ENCODE measurements at places on chromosomes 1 and 21. TPM values are rescaled to one million over a fixed set of nuclear protein-coding genes. Genes with fewer than 3 reads are reported as not detected.

DNA sequence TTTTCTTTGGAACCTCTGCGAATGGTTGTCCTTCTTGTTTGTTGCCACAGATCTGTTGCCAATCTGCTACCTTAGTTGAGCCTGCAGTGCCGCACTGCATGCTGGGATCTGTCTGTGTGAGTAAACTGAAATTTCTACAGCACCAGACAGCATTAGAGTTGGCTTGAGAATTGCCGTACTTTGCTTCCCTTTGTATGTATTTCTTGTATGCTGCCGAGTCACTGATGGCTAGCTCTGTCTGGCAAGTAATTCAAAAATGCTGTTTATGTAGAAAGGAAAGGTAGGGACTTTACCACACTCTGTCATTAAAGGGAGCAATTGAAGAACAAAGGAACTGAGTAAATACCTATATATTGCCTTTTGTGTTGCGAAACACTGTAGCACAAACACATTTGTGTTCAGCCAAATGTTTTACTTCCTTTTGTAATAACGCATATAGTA is 857.4 kb downstream of the USP25 start:
- DNase-seq, result no peak

The SLC2A5 gene
- not detected for total RNA-seq

- DNase-seq, result no peak
Observed at GRCh38 chr1:53547231-53547790, 88.1 kb downstream of the DMRTB1 start.

DNA sequence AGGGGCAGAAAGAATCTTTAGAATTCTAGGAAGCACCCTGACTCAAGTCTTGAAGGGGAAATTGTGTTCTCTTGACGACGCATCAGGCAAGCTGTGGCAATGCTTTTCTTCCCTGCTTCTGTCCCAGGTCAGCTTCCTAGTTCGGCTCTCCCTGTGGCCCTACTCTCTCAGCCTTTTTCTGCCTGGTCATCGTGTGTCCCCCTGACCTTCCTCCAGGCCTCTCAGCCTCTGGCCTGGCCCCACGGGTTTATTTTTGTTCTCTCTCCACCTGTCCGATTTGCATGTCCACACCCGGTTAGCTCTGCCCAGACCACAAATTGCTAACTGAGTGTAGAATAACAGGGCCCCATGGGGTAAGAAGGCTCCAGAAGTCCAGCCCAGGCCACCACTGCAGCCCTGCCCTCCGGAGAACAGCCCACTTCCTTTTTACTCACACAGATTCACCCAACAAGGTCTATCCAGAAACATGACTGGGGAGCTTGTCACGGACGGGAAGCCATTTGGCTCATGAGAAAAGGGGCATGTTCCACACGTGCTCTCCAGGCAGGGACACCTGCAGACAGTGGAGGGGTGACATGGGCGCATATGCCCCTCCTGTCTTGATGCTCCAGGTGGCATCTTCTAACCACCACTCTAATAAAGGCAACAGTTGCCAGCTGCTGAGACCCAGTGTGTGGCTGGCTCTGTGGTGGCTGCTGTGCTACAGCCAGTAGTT is 9.8 kb downstream of the KCNN3 start:
- DNase-seq, result no peak

The SLC35F3 gene
- 35.7 TPM for total RNA-seq
